ENCODE measurements at places on chromosomes 4 and X.

DNA sequence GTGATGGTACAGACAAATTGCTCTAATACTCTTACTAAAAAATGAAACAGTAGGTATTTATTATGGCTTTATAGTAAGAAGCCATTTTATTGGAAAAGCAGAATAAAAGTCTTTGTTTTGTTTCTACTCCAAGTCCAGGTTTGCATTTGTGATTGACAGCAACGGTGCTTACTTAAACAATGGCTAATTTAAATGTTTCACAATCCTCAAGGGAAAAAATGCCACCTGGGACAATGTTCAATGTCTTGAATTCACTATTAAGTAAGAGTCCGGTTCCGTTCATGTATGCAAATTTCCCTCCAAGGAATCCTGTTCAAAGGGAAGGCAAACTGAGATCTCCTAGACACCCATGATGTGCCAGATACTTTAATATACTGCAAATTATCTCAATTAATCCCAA, 123.6 kb downstream of the RBM47 start:
- ATAC-seq, result no peak

DNA sequence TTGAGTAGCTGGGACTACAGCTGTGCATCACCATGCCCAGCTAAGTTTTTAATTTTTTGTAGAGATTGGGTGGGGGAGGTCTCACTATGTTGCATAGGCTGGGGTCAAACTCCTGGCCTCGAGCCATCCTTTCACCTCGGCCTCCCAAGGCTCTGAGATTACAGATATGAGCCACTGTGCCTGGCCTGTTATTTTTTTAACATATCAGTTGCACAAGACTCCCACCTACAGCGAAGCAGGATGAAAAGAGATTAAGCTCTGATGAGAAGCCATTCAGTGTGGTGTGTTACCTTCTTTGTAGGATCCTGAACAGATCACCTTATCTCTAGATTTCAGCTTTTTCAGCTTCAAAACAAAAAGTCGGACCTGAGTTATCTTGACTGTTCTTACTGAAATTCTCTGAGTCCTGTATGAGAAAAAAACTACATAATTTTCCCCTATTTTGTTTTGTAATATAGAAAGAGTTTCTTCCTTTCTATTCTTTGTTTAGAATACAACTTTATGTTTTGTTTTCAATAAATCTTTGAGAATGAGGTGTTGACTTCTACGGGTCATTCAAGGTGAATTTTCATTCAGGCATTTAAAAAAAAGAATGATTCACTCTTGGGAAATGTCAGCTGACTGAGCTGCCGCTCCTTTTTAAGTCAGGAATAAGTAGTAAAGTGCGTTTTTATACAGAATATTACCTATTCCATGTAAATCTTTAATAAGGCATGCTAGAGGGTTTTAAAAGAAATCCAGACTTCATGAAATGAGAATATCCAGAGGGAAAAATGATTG, 134.6 kb downstream of the ARSF start:
- ATAC-seq, result no peak

DNA sequence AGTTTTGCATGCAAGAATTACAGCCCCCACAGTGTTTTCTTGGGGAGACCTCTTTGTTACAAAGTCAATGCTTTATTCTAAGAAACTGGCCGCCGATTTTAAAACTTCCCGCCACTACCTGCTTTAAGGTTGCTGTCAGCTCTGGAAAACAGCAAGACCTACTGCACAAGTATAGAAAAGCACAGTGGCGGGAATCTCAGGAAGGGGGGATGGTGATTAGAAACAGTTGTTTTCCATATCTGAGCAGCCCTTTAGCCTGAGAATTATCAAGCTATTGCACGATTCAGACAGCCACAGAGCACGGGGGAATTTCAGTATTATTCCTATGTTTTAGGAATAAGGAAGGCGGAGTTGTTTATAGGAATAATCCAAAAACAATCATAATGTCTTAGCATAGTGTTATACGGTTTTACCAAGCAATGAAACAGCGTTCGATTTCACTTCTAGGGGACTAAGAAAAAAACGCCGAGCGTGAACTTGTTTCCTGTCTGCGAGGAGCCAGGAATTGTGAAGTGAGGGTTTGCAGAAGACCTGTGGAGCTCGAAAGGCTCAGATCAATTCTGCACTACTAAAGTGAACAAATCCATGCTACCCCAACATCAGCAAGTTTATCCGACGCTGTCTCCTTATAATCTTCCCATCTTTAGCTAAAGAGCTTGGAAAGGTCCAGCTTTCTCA, 81.3 kb downstream of the HMGN5 start:
- no peak for ATAC-seq

DNA sequence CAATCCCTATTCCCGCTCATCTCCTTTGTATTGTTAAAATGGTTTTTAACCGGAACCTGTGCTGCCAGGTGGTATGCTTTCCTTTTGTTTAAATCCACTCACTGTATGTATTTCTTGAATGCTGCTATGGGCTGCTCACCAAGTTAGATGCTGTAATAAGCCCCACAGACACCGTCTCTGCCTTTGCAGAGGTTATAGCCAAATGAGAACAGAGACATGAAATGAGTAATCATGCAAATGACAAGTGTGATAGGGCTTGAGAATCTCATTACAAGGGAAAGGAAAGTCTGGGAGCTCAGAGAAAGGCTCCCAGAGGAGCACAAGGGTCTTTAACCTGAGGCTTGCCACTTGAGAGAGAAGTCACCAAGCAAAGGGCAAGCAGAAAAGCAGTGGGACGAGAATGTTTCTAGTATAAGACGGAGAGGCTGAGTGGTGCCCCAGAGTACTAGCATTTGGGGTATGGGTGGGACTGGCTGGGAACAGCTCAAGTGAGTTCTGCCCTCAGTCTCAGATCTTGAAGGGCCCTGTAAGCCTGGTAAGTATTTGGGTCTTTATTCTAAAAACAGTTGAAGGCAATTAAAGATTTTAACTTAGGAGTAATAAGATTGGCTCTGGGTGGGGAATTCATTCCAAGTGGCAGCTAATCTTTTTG, 110.8 kb upstream of the H2AZ1 start:
- no peak for ATAC-seq

- no peak for ATAC-seq
Observed at GRCh38 chr4:9602389-9602914, 158.2 kb downstream of the DEFB131A start.

DNA sequence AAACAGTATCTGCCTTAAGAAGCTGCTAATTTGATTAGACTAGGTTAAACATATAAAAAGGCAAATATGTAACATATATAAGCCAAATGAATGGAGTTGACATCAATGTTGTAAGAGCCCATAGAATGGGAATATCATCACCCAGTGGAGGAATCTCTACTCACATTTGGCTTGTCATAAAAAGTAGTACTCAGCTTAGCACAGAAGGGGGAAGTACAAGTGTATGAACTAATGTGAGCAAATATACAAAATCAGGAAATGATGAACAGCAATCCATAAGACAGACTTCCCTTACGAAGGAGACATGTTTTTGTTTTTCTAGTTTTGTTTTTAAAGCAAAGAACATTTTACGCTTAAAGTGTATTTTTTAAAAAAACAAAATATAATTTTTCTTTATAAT, 74.9 kb downstream of the MAB21L2 start:
- ATAC-seq, result no peak

GRCh38 chrX:69101683-69102251, 63.5 kb downstream of the PJA1 start:
- ATAC-seq, result no peak

DNA sequence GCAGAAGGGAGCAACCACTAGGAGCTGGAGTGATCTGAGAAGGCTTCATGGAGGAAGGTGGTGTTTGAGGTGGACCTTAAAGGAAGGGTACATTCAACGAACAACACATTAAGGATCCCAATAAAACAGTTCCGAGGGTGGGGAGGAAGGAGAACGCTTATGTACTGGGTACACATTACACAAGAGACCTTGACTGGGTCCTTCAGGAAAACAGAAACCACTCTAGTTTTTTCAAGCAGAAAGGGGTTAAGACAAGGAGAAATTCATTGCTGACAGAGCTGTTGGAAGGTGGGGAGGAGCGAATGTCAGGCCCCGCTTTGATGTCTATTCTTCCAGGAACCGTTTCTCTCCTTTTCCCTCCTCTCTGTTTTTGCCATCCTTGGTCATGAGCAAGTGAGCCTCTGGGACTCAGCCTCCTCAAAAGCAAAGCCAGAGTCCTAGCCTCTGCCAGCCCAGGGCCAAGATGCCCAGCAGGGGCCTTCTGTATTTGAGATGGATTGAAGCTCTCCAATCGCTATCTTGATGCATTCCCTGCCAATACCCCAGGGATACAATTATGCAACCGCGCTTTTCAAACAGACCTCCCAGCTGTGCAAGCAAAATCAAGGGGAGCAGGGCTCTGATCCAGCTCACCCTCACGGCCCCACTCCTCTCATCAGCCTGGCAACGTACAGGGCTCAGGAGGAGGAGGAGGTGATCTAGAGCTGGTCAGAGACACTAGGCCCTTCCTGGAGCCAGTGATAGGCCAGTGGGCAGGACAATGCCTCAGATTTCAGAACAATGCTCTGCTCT, 48.4 kb downstream of the ZBTB49 start:
- no peak for ATAC-seq

DNA sequence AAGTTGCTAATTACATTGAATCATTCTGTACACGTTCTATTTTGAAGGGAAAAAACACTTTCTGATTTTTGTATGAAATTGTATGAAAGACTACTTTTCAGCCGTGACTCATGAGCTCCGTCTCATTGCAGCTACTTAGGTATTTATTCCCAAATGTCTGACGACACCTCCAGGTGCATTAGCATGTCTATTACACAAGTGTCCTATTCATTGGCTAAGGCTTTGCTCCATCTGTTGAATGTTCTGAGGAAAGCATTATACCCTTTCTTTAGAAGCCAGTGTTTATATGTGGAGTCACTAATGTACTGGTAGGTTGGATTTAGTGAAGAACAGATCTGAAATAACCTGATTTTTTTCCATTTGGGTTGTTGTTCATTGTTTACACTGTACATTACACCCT, 51.8 kb downstream of the MAP7D3 start:
- no peak for ATAC-seq

- no peak for ATAC-seq
Observed at GRCh38 chrX:147828719-147829118, 83.0 kb upstream of the FMR1 start.

- ATAC-seq, result no peak
Observed at GRCh38 chrX:115894087-115894486, 276.5 kb upstream of the AGTR2 start.
